HFFc6 (cell line): ENCODE measurements at places on chromosomes 3 and 15.

DNA sequence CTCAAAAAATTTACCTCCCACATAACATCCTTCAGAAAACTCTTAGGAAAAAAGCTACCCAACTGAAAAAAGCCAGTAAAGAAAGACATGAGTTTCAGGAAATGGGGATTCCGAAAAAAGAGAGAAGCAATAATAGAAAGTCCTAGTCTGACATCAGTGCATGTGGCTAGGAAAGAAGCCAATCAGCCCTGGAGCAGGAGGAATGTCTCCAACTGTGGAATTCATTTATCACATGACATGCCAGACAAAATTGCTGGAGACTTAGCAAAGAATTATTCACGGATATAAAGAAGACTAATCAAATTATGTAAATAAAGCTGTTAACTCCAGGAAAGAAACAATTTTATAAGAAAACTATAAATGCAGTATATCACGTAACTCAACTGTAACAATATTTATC lies 258.9 kb upstream of the RARB start:
- no peak for DNase-seq

- DNase-seq: peak; percentile 40
Measured at GRCh38 chr3:42351207-42351606, 59.2 kb downstream of the LYZL4 start.

DNA sequence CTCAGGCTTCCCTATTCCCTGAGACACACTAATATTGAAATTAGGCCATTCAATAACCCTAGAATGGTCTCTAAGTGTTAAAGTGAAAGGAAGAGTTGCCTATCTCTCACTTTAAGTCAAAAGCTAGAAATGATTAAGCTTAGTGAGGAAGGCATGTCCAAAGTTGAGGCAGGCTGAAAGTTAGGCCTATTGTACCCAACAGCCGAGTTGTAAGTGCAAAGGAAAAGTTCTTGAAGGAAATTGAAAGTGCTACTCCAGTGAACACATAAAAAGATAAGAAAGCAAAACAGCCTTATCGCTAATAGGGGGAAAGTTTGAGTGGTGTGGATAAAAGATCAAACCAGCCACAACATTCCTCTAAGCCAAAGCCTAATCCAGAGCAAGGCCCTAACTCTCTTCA lies 117.9 kb upstream of the SPATA12 start:
- no peak for DNase-seq

- DNase-seq: no peak
Measured at GRCh38 chr15:96390986-96391385, 60.5 kb downstream of the NR2F2 start.

DNA sequence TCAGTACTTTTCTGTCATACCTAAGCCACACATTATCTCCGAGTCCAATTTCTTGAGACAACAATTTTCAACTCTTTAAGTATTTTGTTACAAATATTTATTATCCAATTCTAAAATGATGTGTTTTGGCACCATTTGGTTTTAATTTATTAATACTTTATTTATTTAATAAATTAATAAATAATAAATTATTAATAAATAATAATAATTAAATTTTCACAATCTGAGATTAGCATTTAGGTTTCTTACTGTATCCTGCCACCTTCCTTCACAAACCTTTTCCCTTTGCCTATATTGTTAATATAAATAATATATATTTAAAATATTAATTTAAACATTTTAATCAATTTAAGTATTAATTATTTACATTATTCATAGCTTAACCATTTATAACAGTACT lies 23.9 kb downstream of the TMEM207 start:
- no peak for DNase-seq

GRCh38 chr3:96370637-96371036 lies 443.8 kb upstream of the EPHA6 start:
- no peak for DNase-seq

DNA sequence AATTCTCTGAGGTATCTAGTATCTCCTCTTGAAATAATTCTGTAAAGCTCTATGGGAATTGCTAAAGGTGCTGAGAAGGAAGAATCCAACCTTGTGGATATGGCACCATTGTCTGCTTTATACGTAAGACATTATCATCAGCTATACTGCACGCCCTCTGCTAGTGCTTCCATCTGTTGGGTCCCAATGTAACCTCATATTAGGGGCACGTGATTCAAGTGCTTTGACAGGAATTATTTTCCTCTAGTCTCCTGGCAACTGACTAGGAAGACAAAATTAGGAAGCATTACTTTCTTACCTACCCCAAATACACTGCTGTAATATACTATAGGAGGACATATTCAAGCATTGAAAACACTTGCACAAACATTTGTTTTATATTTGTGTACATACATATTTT lies 24.0 kb downstream of the COPS2 start:
- no peak for DNase-seq

DNA sequence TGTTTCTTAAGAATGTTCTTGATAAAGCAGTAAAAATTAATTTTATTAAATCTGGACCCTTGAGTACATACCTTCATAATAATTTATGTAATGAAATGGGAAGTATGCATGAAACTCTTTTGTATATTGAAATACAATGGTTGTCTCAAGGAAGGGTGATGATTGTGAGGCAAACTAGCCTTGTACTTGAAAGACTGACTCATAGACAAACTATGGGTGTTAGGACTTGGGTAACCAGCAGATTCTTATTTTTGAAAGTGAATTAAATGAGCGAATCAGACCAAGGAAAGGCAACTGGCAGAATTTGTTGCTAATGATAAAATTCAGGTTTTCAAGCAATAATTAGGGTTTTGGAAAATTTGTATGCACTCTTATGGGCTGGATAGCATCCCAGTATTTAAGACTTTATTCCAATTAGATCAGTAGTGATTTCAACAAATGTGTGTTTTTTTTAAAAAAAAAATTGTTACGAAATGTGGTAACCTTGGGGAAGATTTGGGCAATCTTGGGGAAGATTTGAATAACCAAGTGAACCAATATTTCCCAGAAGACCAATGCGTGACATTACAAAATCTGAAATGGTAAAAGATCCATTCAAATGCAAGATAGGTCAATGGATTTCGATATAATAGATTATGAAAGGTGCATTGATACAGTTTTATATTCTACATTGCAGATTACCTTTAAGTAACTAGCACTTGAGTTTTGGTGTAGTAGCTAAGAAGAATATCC lies 42.0 kb downstream of the ATP2C1 start:
- DNase-seq: peak; percentile 62

- no peak for DNase-seq
Measured at GRCh38 chr15:83786336-83786735, 132.4 kb downstream of the ADAMTSL3 start.

DNA sequence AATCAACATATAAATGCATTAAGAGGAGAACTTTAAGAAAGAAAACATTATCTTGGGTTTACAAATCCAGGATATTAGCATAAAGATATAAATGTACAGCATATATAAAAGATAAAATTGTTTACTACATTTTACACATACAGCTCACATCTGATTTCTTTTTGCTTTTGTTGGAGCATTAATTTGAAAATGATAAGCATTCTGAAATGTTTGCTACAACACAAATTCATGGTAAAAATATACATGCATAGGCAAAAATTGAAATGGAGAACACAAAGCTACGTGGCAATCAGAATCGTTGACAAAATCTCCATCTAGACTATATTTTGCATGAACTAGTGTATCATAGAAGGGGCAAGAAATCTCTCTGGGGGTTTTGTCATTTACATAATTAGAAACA lies 159.1 kb downstream of the TIGIT start:
- DNase-seq: no peak

DNA sequence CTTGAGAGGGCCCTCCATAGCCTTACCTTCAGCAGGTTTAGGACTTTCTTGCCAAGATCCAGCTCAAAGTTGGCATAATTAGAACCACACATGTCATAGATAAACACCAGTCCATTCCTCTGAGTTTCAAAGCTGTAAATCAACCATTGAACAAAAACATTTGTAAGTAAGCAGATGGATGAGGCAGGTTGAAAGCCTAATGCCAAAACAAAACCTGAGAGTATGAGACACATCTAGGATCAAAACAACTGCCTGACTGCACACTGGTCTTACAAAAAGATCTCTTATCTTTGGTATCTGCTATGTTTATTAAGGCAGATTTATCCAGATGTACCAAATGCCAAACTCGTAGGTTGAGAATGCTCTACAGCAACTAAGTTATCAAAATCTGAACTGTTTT lies 61.9 kb downstream of the PTPN9 start:
- no peak for DNase-seq

DNA sequence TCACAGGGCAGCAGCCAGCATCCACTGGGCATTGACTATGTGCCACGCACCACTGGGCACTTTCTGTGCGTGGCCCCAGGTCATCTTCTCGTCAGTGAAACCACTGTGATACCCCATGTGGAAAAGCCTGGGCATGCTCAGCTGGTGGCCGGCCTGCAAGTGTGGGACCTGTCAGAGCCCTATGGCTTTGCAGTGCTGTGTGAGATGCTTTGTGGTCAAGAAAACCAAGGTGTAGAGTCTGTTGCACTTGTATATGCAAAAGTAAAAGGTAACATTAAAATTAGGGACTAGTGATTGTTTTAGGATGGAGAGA lies 69.5 kb downstream of the PGPEP1L start:
- no peak for DNase-seq

- DNase-seq: no peak
Measured at GRCh38 chr3:192364316-192364715, 363.0 kb downstream of the FGF12 start.

GRCh38 chr3:16849229-16849628 lies 35.5 kb upstream of the PLCL2 start:
- no peak for DNase-seq

GRCh38 chr15:71575474-71576045 lies 234.8 kb upstream of the NR2E3 start:
- DNase-seq: peak; percentile 28

DNA sequence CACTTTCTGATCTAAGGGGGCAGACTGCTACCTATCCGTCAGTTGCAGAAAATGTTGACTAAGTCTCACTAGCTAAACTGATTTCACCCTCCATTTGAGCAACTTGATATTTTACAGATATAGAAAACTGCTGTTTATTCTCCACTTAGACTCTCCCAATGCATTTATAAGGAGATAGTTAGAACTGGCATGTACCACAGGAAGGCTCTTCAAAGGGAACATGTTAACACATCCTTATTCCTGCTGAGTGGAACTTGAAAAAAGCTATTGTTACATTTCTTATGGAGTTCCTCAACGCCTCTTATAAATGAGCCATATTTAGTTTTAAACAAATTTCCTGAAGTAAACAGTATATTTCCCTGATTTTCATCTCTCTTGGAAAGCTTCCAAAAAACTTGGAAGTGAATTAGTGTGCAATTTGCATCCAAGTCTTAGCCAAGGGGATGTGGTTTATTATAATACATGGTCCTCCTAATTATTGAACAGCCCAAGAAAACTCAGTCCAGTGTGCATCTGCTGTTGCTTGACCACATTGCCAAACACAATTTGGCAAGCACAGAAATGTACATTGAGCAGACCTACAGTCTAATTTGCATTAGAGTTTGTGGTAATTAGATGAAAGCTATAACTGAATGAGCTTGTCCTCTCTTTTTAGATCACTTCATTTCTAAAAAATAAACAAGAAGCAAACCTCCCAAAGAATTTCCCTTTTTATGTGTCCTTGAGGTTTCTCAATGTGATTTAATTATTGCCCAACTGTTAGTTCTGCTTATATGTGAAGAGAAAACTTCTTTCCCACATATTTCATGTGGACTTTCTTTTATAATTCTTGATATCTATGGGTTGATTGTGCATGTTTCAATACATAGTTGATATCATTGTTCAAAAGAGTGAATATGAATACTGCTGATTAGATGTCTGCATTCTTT lies 72.6 kb upstream of the DPH6 start:
- no peak for DNase-seq

GRCh38 chr3:63808633-63809032 lies 10.5 kb upstream of the C3orf49 start:
- no peak for DNase-seq

DNA sequence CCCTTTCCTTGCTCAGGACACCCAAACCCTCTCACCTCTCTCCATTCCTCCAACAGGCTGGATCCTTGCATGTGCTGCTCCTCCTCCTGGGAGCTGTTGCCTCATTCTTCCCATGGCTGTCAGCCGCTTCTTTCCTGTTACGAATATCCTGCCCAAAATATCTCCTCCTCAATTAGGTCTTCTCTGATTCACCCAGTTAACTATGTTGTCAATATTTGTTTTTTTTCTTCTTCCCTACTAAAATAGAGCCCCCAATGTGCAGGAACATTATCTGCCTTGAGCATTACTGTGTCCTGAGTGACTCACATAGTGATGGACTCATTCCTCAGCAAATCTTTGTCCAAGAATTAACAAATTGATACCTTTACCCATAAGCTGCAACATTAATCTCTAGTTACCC lies 357.2 kb downstream of the CLSTN2 start:
- no peak for DNase-seq

DNA sequence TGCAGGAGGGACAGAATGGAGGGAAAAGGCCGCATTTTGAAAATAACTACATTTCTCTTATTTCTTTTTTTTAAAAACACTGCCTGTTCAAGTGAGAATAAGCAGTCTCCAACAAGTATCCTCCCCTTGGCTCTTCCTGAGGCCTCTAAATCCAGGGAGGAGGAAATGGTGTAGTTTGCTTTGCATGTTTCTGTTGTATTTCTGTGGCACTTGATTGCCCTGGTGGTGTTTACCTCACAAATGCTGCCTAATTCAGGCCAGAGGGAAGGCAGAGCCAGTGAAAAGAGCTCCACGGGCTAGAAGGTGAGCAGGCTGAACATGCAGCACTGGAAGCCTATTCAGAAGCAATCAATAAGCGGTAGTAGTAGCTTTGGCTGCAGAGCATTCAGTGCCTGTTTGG lies 149.3 kb upstream of the ATP11B start:
- DNase-seq: no peak

- no peak for DNase-seq
Measured at GRCh38 chr3:158279609-158280008, 169.7 kb downstream of the RSRC1 start.

- no peak for DNase-seq
Measured at GRCh38 chr3:62135741-62136140, 237.6 kb downstream of the FEZF2 start.

- peak; percentile 94 for DNase-seq
Measured at GRCh38 chr3:188631291-188632010, 477.5 kb downstream of the LPP start.

DNA sequence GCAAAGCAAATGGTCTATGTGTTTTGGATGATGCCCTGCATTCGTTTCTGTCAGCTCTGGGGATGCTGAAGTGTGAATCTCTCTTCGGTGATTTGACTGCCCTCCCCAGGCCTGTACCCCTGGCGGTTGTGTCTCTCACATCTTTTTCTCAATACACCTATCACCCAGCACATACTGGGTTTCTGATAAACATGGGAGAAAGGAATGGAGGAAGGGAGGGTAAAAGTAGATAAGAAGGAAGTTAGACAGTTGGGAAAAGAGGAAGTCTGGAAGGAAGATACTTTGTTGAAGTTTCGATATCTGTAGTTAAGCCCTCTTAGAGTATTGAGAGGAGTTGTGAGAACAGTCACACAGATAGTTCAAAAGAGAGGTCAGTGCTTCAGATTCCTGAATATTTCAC lies 35.8 kb upstream of the LRTM1 start:
- no peak for DNase-seq

GRCh38 chr15:85976986-85977385 lies 102.7 kb upstream of the AGBL1 start:
- DNase-seq: peak; percentile 6
